Cerebellar nuclear complex (tissue), 1 donor: ENCODE measurements at places on chromosomes 2 and 18.

GRCh38 chr18:13676471-13676870 lies 49.9 kb downstream of the FAM210A start:
- DNase-seq: no peak

GRCh38 chr2:239895116-239895515 lies 130.0 kb downstream of the NDUFA10 start:
- DNase-seq: no peak

DNA sequence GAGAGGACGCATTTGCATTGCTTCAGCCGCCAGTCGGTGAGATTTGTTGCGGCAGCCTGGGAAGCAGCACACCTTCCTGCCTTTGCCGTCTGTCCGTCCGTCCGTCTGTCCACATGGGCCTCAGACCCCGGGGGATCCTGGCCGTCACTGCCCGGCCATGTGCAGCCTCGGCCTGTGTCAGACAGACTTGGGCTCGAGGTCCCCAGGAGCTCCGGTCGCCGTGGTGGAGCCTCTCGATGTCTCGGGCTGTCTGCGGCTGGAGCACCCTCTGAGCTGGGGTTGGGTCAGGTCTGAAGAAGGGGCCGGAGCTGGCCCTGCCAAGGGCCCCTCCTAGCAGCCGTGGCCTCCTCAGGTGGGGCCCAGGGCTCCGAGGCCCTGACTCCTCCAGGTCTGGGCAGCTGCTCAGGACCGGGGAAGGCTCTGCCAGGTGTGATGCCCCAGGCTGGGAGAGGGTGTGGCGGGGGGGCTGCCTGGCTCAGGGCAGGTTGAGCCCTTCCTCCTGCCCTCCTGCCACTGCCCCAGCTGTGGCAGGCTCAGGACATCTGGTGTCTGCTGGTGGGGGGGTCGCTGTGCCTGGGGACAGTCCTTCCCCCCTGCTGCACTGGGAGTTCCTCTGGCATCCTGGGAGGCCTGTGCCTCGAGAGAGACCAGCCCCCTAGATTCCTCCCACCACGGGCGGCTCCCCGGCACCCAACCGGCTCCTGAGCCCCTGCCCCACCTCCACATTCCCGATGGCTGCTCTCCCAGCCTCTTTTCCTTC lies 11.8 kb downstream of the NEU4 start:
- no peak for DNase-seq

GRCh38 chr18:9101730-9102507 lies 580 bp upstream of the NDUFV2 start:
- no peak for DNase-seq

DNA sequence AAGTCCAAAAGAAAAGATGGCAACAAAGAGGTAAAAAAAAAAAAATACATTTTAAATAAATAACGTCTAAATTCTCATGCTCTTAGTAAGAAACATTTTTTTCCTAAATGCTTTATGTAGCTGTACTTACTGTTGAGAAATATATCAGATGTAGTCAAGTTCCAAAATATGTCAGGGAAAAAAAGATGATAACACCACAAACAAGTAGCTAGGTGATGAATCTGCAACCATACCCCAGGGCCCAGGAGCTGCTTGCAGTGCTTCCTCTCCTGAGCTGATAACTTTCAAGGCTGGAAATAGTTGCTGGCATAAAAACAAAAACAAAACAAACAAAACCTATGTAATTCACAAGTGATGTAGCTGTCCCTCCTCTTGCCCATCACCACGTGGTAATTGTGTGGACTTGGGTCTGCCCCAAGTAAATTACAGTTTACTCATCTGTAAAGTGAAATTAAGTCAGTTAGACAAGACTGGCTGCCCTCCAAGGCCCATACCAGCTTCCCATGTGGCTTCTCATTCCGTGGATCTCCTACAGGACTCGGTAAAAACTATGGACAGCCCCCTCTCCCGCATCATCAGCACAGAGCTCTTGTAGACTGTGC lies 82.6 kb downstream of the SP100 start:
- DNase-seq: no peak

DNA sequence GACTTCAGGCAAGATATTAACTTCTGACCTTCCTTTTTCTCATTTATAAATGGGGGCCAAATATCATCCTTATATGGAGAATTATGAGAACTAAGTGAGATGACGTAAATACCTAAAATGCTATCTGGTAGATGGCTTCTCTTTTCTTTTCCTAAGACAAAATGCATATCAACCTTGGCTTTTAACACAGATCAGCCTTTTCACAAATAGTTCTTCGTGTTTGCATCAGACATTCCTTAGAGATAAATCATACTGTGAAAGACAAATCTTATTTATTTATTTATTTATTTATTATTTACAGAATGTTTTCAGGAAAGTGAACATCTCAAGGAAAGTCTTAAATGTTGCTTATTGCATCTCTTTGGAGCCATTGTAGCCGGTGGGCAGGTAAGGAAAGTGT lies 62.8 kb downstream of the NBEAL1 start:
- DNase-seq: no peak

GRCh38 chr2:240156435-240157146 lies 16.1 kb upstream of the OTOS start:
- no peak for DNase-seq

DNA sequence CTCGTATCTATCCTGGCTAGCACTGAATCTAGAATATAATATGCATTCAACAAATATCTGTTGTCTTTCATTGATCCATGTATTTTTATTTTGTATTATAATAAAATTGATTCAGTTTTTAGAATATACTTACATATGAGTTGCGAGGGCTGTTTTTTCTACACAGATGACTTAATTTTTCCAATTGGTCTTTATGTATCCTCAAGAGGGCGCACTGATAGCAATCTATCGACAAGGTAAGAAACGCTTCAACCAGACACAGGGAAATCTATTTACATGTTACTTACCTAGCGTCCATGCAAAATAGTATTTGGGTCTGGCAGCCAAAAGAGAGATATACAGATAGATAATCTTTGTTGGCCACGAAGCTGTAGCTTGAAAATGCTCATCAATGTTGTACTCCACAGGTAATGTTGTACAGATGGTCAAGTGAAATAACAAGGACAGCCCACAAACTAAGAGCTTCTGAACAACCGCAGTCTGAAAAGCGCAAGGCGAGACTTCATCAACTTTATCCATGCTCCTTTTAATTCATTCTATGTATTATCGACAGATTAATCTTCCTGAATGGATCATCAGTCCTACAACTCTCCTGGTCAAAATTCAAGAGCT lies 35.5 kb upstream of the KIDINS220 start:
- no peak for DNase-seq
